ENCODE measurements at places on chromosomes 1 and 21.

DNA sequence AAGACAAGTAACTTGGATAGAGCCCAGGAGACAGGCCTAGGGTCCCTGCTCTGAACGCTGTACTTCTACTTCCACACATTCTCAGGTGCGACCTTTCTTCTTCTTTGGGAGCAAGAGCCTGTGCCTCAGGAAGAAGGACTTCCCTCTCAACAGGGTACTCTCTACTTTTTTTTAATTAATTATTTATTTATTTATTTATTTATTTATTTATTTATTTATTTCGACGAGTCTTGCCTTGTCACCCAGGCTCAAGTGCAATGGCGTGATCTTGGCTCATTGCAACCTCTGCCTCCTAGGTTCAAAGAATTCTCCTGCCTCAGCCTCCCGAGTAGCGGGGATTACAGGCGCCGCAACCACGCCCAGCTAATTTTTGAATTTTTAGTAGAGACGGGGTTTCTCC, 361.6 kb downstream of the FAM72C start:
- no peak for DNase-seq

- DNase-seq, result no peak
Measured at GRCh38 chr21:17725339-17725738, 93.8 kb downstream of the C21orf91 start.

GRCh38 chr1:28887835-28888682, 26.3 kb upstream of the EPB41 start:
- no peak for DNase-seq

DNA sequence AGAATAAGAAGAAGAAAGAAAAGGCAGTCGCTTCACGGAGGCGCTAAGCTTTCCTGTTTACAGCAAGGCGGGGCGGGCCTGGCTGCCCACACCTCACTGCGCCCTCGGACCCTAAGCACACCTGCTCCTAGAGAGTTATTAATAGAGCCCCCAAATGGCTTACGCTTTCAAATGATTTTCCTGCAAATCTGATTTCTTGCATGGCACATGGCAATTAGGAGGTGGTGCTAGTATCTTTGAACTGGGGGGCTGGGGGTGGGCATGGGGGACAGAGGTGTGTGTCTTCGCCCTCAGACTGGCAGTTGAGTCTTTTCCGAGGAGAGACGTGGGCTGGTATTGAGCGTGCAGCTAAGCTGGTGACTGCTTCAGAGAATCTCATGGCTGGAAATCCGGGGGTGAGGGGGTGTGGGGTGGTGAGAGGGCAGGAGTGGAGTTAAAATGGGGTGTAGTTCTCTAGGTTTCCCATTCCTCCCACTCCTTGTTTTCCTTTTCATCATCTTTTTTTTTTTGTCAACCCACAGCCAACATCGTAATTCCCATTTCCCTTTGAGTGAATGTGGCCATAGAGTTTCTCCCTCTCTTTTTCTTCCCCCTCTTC, 1.3 kb downstream of the S1PR1 start:
- DNase-seq, result peak; percentile 57

DNA sequence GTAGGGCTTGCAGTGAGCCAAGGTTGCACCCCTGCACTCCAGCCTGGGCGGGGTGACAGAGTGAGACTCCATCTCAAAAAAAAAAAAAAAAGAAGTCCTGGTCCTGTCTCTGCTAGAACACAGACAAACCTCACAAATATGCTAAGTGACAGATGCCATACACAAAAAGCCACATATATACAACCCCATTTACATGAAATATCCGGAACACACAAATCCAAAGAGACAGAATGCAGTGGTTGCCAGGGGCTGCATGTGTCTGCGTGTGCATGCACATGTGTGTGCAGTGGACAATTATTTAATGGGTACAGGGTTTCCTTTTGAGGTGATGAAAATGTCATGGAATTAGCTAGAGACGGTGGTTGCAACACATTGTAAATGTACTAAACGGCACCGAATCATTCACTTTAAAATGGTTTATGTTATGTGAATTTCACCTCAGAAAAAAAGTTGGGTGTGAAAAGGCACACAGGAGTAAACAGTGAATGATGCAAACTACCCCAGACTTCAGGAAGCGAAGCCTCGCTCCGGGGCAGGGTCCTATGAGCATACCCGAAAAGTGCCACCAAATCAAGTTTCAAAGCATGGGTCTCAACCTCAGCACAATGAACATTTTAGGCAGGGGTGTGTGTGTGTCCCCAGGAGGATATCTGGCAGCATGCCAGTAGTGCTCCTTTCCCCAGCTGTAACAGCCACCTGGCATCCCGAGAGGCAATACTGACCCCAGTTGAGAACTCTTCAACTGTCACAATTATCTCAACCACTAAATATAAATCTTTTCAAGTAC, 48.3 kb downstream of the GNB1 start:
- no peak for DNase-seq

- DNase-seq, result no peak
Measured at GRCh38 chr1:31736675-31737074, 27.5 kb downstream of the ADGRB2 start.

DNA sequence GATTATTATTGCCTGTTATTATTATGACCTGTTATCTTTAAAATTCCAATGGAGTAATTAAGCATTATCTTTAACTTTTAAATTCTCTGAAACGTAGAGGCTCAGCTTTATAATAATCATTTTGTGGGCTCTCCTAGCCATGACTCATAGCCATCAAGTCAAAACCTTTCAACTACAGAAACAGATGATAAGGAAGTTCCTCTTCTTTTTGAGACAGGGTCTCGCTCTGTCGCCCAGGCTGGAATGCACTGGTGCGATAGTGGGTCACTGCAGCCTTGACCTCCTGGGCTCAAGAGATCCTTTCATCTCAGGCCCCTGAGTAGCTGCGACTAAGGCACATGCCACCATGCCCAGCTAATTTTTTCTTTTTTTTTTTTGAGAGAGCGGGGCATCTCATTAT, 43.5 kb downstream of the CHML start:
- DNase-seq, result no peak

GRCh38 chr1:41659903-41660302, 175.4 kb upstream of the EDN2 start:
- no peak for DNase-seq

- DNase-seq, result no peak
Measured at GRCh38 chr1:209728466-209728865, 23.8 kb downstream of the HSD11B1 start.

- DNase-seq, result no peak
Measured at GRCh38 chr1:54017979-54018378, at the start of gene LDLRAD1. Gene LDLRAD1 (minus strand): TSS chr1:54018186. CDS start chr1:54018112, 74 bp downstream.

GRCh38 chr1:231966983-231967382, 340.4 kb downstream of the DISC1 start:
- DNase-seq, result no peak

GRCh38 chr1:181060066-181060465, 26.3 kb downstream of the MR1 start:
- no peak for DNase-seq

DNA sequence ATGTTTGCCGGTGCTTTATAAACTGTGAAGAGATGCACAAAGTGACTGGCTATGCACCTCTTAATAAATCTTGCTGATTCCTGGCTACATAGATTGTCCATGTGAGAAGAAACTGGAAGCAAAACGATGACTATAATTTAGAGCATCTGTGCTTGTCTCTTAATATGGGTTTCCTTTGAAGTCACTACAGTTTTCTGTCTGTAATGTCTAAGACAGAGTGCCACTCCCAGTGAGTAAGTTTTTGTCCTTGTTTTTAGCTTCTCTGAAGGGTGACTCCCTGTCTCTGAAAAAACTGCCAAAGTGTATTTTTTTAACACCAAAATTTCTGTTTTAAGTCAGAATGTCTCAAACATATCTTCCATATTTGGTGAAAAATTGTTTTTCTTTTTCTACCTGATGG, 175.1 kb downstream of the FASLG start:
- no peak for DNase-seq

GRCh38 chr1:226820941-226821718, 49.3 kb upstream of the PSEN2 start:
- DNase-seq, result no peak

GRCh38 chr1:77686796-77687518, 4.5 kb upstream of the ZZZ3 start:
- no peak for DNase-seq

DNA sequence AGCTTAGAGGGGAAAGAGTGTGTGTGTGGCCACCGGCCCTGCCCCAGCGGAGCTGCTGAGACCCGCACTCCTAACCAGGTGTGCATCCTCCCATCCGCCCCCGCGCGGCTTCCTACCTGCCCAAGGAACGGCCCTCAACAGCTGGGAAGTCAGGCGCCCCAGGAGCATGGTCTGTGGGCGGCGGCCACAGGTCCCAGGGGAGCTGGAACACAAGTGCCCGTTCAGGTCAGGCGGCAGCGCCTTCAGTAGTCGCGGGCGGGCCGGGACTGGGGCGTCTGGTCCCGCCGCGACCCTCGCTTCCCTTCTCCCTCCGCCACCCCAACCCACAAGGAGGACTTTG, 448 bp downstream of the AURKAIP1 start:
- DNase-seq, result no peak

- DNase-seq, result no peak
Measured at GRCh38 chr1:90475631-90476030, 241.5 kb downstream of the BARHL2 start.

GRCh38 chr1:10057343-10057742, 24.6 kb downstream of the UBE4B start:
- DNase-seq, result no peak

GRCh38 chr1:198359024-198359653, 181.3 kb downstream of the ATP6V1G3 start:
- no peak for DNase-seq

DNA sequence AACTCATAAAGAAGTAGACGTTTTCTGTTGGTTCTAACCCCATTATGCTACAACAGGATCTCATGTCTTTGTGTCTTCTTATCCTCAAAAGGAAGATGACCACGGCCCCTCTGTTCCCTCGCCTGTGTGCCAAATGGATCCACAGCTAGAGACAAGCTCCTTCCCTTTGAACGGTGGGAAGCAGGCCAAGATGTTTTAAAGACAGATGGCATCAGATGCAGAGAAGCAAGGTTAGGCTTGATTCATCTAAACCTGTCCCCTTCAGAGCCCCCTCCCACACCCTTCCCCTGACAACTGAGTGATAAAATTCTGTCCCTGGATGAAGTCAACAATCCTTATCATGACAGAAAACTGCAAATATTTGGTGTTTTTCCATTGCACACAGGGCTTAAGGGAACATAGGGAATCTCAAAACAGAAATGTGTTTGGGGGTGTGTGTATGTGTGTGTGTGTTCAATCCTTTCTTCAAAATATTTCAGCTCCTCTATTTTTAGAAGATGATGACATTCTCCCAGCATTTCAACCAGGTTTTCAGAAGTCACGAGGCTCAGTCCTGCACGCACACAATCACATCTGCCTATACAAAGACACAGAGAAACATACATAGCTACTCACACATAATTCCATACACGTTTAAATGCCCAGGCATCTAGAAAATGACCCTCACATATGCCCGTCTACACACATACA, 27.8 kb upstream of the FMOD start:
- no peak for DNase-seq

- DNase-seq, result no peak
Measured at GRCh38 chr1:156942176-156942575, 21.7 kb downstream of the LRRC71 start.

DNA sequence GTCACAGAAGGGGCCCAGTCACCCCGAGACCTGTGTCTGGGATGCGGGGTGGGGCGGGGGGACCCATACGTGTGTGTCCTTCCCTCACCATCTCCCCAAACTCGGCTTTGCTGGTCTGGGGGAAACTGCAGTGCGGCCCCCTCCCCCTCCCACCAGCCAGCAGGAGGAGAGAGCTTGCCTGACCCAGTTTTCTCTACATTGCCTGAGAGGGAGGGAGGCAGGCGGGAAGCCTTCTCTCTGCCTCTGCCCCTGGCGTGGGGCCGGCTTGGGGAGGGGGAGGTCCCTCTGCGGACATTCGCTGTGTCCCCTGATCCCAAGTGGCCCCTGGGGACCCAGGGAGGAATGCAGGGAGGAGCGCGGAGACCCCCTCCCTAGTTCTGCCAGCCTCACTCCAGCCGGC, 3.9 kb downstream of the EPHA8 start:
- no peak for DNase-seq

DNA sequence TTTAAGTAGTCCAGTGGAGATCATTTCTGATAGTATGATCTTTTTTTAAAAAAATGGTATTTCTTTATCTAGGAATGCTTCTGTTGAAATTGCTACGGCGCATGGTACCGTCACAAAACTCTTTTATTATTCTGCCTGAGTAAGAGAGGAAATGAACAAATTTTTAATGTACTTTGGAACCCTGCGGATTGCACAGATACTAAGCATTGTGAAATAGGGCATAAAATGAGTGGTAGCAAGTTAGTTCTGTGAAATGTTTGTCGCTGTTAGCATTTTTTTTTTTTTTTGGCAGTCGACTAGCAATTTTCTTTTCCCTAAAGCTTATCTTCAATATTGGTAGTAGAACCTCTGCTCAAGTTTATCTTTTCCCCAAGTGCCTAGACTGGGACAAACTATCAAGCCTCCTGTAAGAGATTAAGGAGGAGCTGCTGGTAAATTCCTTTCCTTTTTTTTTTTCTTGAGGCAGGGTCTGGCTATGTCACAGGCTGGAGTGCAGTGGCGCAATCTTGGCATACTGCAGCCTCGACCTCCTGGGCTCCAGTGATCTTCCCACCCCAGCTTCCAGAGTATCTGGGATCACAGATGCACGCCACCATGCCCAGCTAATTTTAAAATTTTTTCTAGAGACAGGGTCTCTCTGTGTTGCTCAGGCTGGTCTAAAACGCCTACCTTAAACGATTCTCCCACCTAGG, 2.2 kb downstream of the ITSN1 start:
- DNase-seq, result no peak

GRCh38 chr1:21653744-21654100, 15.4 kb downstream of the RAP1GAP start:
- no peak for DNase-seq

DNA sequence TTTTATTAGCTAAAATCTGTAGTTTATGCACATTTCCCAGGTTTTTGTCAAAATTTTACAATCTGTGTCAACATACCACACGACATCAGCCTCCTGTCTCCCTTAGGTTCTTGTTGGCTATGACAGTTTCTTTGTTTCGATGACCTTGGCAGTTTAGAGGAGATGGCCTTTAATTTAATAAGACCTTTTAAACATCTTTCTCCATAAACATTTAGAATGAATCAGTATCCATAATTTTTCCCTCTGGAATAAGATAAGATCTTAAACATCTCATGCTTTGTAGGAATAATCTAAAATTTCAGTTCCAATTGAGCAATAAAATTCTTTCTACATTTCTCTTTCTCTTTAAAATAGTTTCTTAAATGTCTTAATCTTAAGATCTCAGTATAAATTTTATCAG, 28.7 kb upstream of the DYRK1A start:
- DNase-seq, result no peak

GRCh38 chr21:39062196-39062595, 121.1 kb downstream of the PSMG1 start:
- DNase-seq, result no peak

GRCh38 chr1:201144701-201145100, 9.6 kb downstream of the TMEM9 start:
- no peak for DNase-seq
